ENCODE measurements at places on chromosomes 4 and X.

- peak; percentile 75 for DNase-seq
- no peaks in the 10 kb centered on the region for H3K36me3 ChIP-seq
- H3K27ac ChIP-seq, result peak overlapping the region; percentile 77
Measured at GRCh38 chrX:16870862-16871815, 977 bp upstream of the RBBP7 start.

DNA sequence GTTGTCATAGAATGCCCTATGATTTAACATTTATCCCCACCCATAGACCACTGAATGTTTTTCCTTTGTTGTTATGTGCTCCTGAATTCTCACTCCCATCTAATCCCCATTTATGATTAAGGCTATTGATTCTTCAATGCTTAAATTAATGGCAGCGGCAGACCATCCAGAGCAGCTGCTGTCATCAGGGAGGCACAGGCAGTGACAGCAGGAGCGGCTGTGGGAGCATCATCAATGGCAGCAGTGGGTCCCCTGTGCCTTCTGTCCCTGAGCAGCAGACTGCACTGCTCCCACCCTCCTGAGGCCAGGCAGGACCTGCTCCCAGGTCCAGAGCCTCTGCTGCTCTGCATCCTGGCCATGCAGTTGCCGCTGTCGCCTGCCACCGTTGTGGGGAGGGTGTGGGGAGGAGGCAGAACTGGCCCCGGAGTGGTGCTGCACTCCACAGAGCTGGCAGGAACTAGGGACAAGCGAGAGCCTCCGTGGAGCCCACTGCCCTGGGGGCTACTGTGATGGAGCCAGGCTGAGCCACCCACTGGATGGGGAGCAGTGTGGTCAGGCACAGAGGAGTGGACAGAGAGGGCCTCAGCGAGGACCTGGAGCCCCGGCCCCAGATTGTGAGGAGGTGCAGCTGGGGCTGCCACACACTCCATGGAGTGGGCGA lies 29.0 kb downstream of the NAA11 start:
- no peaks in the 10 kb centered on the region for H3K36me3 ChIP-seq
- no peak for DNase-seq
- H3K27me3 ChIP-seq, result no peaks in the 10 kb centered on the region
- no peak overlapping the region for H3K27ac ChIP-seq

- no peaks in the 10 kb centered on the region for H3K27me3 ChIP-seq
- H3K36me3 ChIP-seq, result no peaks in the 10 kb centered on the region
- DNase-seq, result no peak
- H3K27ac ChIP-seq, result no peak overlapping the region
Measured at GRCh38 chr4:113555868-113556267, 205.7 kb downstream of the CAMK2D start.

DNA sequence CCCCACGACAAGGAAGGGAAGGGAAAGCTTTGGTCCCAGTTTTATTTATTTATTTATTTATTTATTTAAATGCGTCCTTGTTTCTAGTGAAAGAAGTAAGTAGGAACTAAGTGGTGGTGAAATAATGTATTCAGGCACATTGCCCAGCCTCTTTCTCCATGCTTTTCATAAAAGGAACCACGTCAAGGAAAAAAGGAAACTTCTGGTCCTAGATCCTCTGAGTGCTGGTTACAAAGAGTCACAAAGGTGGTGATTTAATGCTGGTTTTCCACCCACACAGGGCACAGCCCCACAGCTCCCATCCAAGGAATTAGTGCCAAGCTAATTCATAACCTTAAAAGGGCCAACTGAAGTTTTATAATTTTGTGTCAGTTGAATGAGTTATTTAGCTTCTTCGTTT lies 206.6 kb upstream of the GYPA start:
- H3K36me3 ChIP-seq, result no peaks in the 10 kb centered on the region
- DNase-seq, result no peak
- no peak overlapping the region for H3K27ac ChIP-seq
- no peak overlapping the region for H3K4me3 ChIP-seq

GRCh38 chrX:23383411-23383810 lies 48.8 kb downstream of the PTCHD1 start:
- no peaks in the 10 kb centered on the region for H3K36me3 ChIP-seq
- H3K27me3 ChIP-seq, result no peaks in the 10 kb centered on the region
- no peak for DNase-seq

GRCh38 chr4:118712872-118713271 lies 27.7 kb downstream of the METTL14 start:
- no peak overlapping the region for H3K27ac ChIP-seq
- no peak for DNase-seq
- H3K4me1 ChIP-seq, result no peaks in the 10 kb centered on the region
- H3K27me3 ChIP-seq, result no peaks in the 10 kb centered on the region
- no peak overlapping the region for H3K4me3 ChIP-seq
- peaks cover 20% of the 10 kb centered on the region for H3K36me3 ChIP-seq

DNA sequence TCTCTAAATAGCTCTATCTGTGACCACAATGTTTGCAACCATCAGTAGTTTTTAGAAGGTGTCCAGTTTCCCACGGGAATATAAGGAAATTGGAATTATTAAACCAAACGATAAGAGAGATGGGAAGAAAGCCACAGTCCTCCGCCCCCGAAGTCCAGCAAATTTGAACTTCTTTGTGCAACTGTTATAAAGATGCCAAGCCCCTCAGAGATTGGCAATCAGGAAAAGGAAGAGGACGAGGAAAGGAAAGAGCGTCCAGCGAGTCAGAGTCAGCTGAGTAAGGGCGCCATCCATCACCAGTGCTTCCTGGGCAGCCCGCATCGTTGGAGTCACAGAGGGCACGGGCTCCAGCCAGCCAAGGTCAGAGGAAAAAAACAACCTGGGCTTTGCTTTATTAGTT lies 35.7 kb downstream of the LDB2 start:
- no peak for DNase-seq
- H3K4me3 ChIP-seq, result no peak overlapping the region
- H3K27ac ChIP-seq, result no peak overlapping the region
- H3K4me1 ChIP-seq, result no peaks in the 10 kb centered on the region

- H3K4me1 ChIP-seq, result no peaks in the 10 kb centered on the region
- H3K4me3 ChIP-seq, result no peak overlapping the region
- H3K27me3 ChIP-seq, result no peaks in the 10 kb centered on the region
Measured at GRCh38 chr4:95963456-95963855, 123.6 kb downstream of the PDHA2 start.

DNA sequence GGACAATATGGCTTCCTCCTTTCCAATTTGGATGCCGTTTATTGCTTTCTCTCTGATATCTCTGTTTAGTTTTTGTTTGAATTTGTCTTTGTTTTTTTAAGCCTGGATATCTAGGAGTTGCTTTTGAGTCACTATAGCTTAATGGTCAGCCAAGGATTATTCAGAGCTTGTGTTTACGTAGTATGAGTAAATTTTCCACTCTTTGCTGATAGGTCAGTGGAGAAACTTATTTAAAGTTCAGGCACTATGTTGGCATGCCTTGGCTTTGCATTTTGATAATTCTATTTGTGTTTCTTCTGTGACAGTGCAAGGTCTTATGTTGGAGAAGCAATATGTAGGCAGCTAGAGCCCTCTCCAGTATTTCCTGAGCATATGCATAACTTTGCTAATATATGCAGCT lies 315.2 kb downstream of the GRID2 start:
- DNase-seq, result no peak
- H3K27me3 ChIP-seq, result no peaks in the 10 kb centered on the region

DNA sequence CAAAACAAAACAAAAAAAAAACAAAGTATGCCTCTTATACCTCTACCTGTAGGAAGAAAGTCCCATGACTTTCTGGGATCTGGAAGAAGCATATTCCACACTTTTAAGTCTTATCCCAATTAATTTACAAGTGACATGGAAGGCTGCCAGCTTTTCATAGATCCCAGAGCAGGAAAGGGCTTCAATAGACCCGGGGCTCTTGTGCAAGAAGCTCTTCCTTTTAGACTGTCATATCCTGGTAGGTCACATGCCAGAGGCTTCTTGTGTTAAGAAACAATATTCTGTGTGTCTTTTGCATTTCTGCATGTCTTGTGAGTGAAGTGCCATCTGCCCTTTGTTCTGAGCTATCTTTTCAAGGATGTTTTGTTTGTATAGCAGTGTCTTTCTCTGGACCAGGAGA lies 84.4 kb upstream of the PHOX2B start:
- peaks cover 3% of the 10 kb centered on the region for H3K27me3 ChIP-seq
- no peaks in the 10 kb centered on the region for H3K36me3 ChIP-seq
- no peak overlapping the region for H3K4me3 ChIP-seq
- no peaks in the 10 kb centered on the region for H3K4me1 ChIP-seq

DNA sequence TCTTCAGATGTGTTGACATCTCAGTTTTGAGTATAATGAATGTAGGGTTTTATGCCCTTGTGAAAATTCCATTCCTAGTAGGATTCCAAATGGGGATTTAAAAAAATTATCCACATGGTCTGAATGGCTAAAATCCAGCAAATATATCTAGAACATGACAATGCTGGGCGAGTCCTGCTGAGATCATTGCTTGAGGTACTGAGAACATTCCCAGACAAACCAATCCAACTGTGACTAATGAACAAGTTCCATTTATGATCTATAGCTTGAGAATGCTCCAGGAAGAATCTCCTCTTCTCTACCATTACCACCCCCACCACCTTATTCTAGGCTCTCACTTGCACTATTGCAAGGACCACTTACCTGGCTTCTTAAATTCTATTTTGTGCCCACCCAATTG lies 77.2 kb upstream of the IL1RAPL2 start:
- peaks cover 17% of the 10 kb centered on the region for H3K27me3 ChIP-seq
- H3K36me3 ChIP-seq, result no peaks in the 10 kb centered on the region
- no peaks in the 10 kb centered on the region for H3K4me1 ChIP-seq
- no peak overlapping the region for H3K4me3 ChIP-seq

DNA sequence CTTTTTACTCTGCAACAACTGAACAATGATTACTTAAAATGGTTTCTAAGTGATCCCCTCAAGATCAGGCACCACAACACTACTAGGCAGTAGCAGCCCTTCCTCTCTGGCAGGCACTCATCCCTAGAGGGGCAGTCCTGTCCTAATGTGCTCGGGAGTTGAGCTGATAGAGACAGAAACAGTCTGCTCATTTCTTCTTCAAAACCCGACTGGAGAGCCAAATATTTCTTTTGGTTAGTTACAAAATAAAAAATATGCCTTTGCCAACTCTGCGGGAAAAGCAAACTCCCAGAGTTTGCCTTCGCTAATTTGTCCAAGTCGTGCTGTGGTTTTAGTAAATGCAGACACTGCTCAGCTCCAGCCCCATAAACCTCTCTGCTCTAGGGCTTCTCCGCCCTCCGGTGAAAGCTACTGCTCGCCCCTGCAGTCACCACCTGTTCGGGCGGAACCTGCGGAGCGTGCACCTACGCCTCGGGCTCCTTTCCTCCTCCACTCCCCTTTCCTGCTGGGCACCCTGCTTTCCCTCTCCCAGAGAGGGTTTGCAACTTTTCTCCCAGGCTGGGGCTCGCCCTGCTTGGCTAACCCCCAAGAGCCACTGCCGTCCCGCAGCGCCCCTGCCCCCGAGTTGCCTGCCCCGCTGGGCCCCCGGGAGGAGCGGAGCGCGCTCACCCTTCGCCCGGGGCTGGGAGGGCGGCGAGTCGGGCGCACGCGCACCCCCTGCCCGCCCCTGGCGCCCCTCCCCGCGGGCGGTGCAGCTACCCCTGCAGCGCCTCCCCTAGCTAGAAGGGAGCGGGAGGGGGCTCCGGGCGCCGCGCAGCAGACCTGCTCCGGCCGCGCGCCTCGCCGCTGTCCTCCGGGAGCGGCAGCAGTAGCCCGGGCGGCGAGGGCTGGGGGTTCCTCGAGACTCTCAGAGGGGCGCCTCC lies at the start of gene NPNT:
TSS of gene NPNT (plus strand) at position 812 of the 923 bp plus-strand sequence. CDS start 182 bp downstream, outside the sequence.
- H3K36me3 ChIP-seq, result no peaks in the 10 kb centered on the region
- peak; percentile 76 for DNase-seq
- H3K27ac ChIP-seq, result peak within 1 kb of the TSS; percentile 76
- peaks cover 9% of the 10 kb centered on the region for H3K4me1 ChIP-seq

- H3K4me3 ChIP-seq, result no peak overlapping the region
- no peak for DNase-seq
- H3K36me3 ChIP-seq, result no peaks in the 10 kb centered on the region
- H3K27me3 ChIP-seq, result no peaks in the 10 kb centered on the region
- H3K4me1 ChIP-seq, result no peaks in the 10 kb centered on the region
- H3K27ac ChIP-seq, result no peak overlapping the region
Measured at GRCh38 chr4:23269566-23269965, 576.8 kb downstream of the GBA3 start.

DNA sequence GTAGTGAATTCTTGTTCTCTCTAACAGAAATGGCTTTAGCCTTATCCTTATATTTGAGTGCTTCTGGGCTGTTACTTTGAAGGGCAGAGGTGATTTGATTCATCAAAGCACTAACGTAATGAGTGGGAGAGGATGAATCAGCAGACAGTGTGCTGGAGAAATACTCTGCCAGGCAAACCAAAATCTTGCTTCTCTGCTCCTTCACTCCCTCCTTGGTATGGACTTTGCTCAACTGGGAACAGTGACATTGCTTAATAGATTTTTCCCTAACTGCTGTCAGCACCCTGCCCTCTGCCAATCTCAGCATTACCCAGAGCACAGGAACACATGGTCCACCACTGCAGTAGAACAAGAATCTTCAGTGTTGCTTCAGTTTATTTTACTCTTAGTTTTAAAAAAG lies 56.0 kb downstream of the PDLIM5 start:
- H3K27me3 ChIP-seq, result no peaks in the 10 kb centered on the region
- H3K4me1 ChIP-seq, result peaks cover 11% of the 10 kb centered on the region

- H3K4me1 ChIP-seq, result no peaks in the 10 kb centered on the region
- H3K36me3 ChIP-seq, result no peaks in the 10 kb centered on the region
- H3K27me3 ChIP-seq, result no peaks in the 10 kb centered on the region
- no peak for DNase-seq
- H3K4me3 ChIP-seq, result no peak overlapping the region
Measured at GRCh38 chrX:152884171-152884570, 13.7 kb upstream of the ZNF185 start.

DNA sequence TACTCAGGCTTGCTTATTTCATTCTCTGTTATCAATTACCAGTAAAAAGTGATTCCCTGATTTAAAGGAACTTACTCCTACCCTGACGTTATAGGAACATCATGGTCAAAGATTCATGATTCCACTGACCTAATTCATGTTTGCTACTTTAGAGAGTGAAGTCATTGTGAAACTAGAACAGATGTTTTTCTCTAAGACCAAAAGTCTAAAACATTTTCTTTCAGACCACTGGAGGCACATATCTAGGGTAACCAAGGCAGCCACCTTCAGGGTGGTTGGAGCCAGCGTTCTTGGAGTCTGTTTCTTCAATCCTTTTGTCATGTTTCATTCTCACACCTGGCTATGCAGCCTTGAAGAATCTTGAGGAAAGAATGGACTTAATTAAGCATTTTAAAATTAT lies 77.8 kb downstream of the GALNTL6 start:
- H3K36me3 ChIP-seq, result no peaks in the 10 kb centered on the region
- no peak for DNase-seq
- no peaks in the 10 kb centered on the region for H3K4me1 ChIP-seq

GRCh38 chr4:155805016-155805415 lies 46.2 kb downstream of the GUCY1B1 start:
- no peak overlapping the region for H3K4me3 ChIP-seq
- H3K4me1 ChIP-seq, result no peaks in the 10 kb centered on the region
- no peak overlapping the region for H3K27ac ChIP-seq
- DNase-seq, result no peak
- H3K27me3 ChIP-seq, result no peaks in the 10 kb centered on the region

- H3K4me3 ChIP-seq, result no peak overlapping the region
- H3K27me3 ChIP-seq, result no peaks in the 10 kb centered on the region
- H3K4me1 ChIP-seq, result peaks cover 8% of the 10 kb centered on the region
- peak; percentile 28 for DNase-seq
- no peak overlapping the region for H3K27ac ChIP-seq
Measured at GRCh38 chrX:257681-258289, 23.4 kb upstream of the PLCXD1 start.

All from pancreas (tissue), 10 donors.